ENCODE measurements at places on chromosomes 7 and 10. TPM values are rescaled to one million over a fixed set of nuclear protein-coding genes. Genes with fewer than 3 reads are reported as not detected.
A peak's percentile ranks its signal among the peaks of the same experiment; 100 is the strongest.

BTBD16 gene
- not detected for total RNA-seq

GSTK1 gene
- total RNA-seq, result 251 TPM

ACSM6 gene
- total RNA-seq, result not detected

PON1 gene
- total RNA-seq, result not detected

PALD1 gene
- 5.2 TPM for total RNA-seq

FFAR4 gene
- total RNA-seq, result not detected

DNA sequence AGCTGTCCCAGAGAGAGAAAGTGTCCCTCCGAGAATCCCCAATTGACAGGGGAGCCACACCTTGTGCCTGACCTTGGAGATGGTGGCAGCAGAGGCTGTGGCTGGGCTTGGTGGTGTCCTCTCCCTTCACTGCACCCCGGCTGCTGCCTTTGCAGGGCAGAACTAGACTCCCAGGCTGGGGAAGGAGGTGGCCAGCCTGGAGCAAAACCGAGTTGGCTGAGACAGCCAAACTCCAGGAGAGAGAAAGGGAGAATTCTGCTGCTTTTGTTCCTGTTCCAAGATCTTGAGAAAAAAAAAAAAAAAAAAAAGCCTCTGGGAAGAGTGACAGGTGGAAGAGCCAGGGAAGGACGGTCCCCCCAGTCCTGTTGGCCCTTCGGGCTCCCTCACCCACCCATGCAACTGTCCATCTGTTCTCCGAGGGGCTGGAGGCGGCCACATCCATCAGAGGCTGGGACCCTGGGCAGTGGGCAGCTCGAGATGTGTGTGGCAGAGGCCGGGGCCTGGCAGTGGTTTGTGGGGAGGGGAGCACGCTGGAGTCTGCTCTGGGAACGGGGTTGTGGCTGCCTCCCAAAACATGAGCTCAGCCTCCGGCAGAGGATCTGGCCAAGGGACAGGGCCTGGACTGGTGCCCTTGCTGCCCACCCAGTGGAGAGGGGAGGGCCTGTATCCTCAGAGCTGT lies 35.5 kb downstream of the CLIP2 start:
- H3K4me3 ChIP-seq, result no peak overlapping the region
- H3K4me1 ChIP-seq, result no peaks in the 10 kb centered on the region
- peak; percentile 19 for DNase-seq
- H3K27ac ChIP-seq, result no peak overlapping the region
- no peaks in the 10 kb centered on the region for H3K36me3 ChIP-seq

DNA sequence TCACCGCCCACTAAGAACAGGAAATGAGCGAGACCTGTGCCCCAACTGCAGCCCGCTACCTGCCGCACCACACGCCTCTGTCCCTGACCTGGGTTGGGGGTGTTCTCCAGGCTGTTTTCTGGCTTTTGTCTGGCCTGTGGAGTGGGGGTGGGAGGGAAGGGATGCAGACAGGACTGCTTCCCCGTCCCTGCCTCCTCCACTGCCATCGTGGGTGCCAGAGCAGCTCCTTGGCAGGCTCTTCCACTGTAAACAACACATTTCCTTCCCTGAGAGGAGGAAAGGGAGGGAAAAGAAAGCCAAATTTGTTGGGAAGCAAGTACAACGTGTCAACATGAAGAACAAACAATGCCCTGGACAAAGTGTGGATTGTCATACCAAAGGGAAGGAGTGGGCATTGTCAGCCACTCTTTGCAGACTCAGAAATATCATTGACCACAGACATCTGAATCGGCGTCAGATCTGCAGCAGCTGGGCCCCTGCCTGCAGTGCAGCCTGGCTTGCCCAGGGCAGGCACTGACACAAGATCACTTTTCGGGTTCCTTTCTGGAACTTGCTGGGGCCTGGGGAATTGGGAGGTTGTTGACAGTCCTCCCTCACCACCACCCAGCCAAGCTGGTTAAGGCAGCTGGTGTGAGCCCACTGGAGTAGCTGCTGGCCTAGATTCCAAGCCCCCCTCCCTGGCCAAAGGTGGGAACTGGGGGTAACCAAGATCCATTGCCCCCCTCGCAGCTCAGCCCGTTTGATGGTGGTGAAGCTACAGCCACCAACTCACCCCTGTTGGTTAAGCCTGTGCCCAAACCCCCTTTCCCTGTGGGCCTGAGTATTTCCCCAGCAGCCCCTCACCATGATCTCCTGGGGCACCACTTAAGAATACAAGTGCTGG lies 22.6 kb upstream of the TRIM8 start:
- H3K27me3 ChIP-seq, result no peaks in the 10 kb centered on the region
- DNase-seq, result no peak
- peaks cover 37% of the 10 kb centered on the region for H3K4me1 ChIP-seq
- H3K4me3 ChIP-seq, result no peak overlapping the region
- peak overlapping the region; percentile 80 for H3K27ac ChIP-seq

DNA sequence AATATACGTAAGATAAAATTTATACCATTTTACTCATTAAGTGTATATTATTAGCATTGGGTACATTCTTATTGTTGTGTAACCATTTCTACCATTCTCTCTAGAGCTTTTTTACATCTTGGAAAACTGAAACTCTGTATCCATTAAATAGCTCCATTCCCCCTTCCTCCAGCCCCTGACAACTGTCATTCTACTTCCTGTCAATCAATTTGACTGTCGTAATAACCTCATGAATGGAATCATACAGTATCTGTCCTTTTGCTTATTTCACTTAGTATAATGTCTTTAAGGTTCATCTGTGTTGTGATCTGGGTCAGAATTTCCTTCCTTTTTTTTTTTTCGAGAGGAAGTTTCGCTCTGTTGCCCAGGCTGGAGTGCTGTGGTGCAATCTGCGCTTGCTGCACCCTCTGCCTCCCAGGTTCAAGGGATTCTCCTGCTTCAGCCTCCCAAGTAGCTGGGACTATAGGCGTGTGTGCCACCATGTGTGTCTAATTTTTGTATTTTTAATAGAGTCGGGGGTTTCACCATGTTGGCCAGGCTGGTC lies 15.6 kb downstream of the ZRANB1 start:
- peaks cover 36% of the 10 kb centered on the region for H3K4me1 ChIP-seq
- H3K36me3 ChIP-seq, result peaks cover 4% of the 10 kb centered on the region
- no peak overlapping the region for H3K27ac ChIP-seq

GRCh38 chr10:54131833-54132232 lies 669.2 kb downstream of the PCDH15 start:
- H3K27ac ChIP-seq, result no peak overlapping the region
- no peak overlapping the region for H3K4me3 ChIP-seq
- H3K27me3 ChIP-seq, result no peaks in the 10 kb centered on the region
- no peaks in the 10 kb centered on the region for H3K4me1 ChIP-seq

DNA sequence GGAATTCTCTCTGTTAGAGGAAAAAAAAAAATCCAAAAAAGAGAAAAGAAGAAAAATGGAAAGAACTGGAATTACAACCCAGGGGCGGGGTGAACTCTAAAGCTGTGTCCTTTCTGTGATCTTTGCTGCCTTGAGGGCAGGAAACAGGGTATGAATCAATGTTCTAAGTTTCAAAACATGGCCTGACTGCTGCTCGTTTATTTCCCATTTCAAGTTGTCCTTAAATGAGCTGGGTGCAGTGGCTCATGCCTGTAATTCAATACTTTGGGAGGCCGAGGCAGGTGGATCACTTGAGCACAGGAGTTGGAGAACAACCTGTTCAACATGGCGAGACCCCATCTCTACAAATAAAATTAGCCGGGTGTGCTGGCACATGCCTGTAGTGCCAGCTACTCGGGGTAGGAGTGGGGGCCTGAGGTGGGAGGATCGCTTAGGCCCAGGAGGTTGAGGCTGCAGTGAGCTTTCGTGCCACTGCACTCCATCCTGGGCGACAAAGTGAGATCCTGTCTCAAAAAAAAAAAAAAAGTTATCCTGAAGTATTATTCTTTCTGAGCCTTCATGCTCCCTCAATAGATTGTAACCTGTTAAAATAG lies 24.7 kb upstream of the TFAM start:
- no peaks in the 10 kb centered on the region for H3K27me3 ChIP-seq
- peaks cover 49% of the 10 kb centered on the region for H3K4me1 ChIP-seq
- peak overlapping the region; percentile 5 for H3K27ac ChIP-seq
- no peak overlapping the region for H3K4me3 ChIP-seq
- DNase-seq, result no peak
- H3K36me3 ChIP-seq, result peaks cover 6% of the 10 kb centered on the region

DNA sequence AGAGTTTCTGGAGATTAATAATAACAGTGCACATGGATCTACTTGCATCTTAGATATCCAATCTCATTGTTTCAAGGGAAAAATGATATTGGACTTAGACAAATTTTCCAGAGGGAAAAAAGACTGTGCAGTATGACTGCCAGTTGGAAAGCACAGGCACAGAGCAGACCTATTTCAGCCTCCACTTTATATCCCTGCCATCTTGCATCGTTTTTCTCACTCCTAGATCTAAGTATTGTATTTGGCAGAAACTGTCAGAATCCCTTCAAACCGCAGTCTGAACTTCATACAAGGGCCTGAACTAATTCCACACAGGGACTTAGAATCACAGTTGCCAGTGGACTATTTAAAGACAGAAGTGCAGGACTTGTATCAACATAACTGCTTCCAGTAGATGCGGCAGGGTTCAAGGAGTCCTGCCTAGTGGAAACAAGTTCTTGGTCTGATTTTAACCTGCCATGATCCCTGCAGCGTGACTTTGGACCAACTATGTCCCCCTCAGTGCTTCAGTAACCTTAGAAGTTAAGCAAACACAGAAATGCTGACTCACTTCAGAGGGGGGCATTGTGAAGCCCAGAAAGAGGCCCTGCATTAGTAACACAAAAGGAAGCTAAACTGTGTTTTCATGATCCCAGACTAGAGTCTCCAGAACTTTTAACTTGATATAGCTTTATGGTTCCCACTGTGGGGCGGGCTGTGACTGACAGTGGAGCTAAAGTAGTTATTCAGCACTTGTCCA lies 95.7 kb upstream of the PALS2 start:
- no peak for DNase-seq
- H3K4me3 ChIP-seq, result no peak overlapping the region
- H3K27ac ChIP-seq, result no peak overlapping the region
- no peaks in the 10 kb centered on the region for H3K27me3 ChIP-seq

DNA sequence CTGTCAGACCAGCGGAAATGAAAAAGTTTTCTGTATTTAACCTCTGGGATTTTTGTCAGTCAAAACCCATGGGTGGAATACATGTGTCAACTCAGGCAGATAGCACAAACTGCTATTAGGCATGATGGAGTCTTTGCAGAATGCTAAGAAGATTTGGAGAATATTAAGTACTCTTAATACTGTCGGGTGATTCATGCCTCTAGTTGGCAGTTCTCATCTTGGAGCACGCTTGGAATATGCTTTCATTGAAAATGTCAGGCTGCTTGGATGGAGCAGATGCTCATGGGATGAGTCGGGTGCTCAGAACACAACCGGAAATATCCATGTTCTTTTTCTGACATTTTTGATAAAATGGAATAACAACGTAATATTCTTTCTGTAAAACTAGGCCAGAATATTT lies 27.6 kb upstream of the PRKG1 start:
- peaks cover 4% of the 10 kb centered on the region for H3K4me1 ChIP-seq
- no peak overlapping the region for H3K4me3 ChIP-seq
- no peak overlapping the region for H3K27ac ChIP-seq
- H3K36me3 ChIP-seq, result no peaks in the 10 kb centered on the region
- DNase-seq, result no peak

DNA sequence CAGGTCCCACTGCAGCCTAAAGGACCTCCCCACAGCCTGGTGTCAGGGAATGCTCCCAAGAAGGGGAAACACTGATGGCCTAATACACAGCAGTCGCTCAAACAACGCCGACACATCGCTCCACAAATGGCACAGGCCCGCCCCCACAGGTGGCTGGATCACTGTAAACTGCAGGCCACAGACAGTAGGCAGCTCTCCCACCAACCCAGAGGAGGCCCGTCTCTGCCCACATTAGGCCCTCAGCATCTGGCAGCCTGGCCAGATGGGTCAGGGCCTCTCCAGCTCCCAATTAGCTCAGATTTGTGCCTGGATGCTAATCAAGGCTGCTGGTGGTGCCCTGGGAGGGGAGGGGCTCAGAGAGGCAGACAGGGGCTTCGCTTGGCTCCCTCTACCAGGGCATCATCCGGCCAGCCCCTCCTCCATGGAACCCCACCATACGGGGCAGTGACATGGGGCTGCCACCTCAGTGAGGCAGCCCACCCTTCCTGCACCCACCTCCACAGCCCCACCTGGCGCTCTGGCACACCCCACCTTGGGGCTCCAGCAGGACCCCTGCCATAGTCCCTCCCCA lies 42.7 kb downstream of the CAMK2B start:
- peak; percentile 5 for DNase-seq
- no peaks in the 10 kb centered on the region for H3K27me3 ChIP-seq
- no peak overlapping the region for H3K4me3 ChIP-seq
- peaks cover 57% of the 10 kb centered on the region for H3K4me1 ChIP-seq
- H3K36me3 ChIP-seq, result no peaks in the 10 kb centered on the region

DNA sequence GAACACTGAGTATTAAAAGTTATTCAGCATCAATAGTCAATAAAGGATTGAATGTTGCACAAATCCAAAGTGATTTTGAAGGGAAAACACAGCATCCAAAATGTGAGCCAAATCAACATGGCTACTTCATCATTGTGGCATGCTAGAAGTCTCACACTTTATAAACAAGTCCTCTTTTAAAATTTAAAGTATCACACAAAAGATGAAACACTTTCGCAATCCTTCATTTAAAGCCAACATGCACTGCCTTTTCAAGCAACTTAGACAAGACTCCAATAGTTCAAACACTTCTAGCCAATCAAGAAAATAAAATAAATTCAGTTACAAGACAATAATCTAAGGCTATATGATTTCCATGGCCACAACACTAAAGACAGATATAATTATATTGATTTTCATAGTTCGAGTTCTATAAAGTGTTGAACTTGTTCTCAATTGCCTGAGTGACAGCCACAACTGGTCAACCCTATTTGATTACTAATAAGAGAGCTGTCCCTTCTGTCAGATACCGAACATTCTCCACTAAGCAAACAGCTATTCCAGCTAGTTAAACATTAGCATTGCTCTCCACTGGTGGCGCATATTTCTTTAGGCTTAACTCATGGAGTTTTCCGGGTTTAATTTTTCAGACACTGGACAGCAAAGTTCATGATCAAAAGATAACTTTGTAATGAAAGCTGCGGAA lies 8.3 kb downstream of the EBF3 start:
- peak overlapping the region; percentile 71 for H3K4me3 ChIP-seq
- DNase-seq, result no peak
- H3K4me1 ChIP-seq, result peaks cover 14% of the 10 kb centered on the region
- H3K36me3 ChIP-seq, result no peaks in the 10 kb centered on the region
- H3K27me3 ChIP-seq, result peaks cover 61% of the 10 kb centered on the region
- H3K27ac ChIP-seq, result peak overlapping the region; percentile 52

GRCh38 chr10:118900617-118901016 lies 128.9 kb upstream of the NANOS1 start:
- no peak overlapping the region for H3K4me3 ChIP-seq
- no peaks in the 10 kb centered on the region for H3K36me3 ChIP-seq
- DNase-seq, result no peak
- no peaks in the 10 kb centered on the region for H3K27me3 ChIP-seq
- H3K27ac ChIP-seq, result no peak overlapping the region

GRCh38 chr7:90165724-90166123 lies 11.5 kb downstream of the STEAP1 start:
- no peaks in the 10 kb centered on the region for H3K4me1 ChIP-seq
- H3K4me3 ChIP-seq, result no peak overlapping the region
- no peaks in the 10 kb centered on the region for H3K27me3 ChIP-seq
- no peak for DNase-seq
- no peaks in the 10 kb centered on the region for H3K36me3 ChIP-seq
